MCF 10A (cell line): ENCODE measurements at places on chromosomes 2 and 18.

GRCh38 chr2:164735309-164735919, 106.2 kb downstream of the COBLL1 start:
- DNase-seq: peak; percentile 70

DNA sequence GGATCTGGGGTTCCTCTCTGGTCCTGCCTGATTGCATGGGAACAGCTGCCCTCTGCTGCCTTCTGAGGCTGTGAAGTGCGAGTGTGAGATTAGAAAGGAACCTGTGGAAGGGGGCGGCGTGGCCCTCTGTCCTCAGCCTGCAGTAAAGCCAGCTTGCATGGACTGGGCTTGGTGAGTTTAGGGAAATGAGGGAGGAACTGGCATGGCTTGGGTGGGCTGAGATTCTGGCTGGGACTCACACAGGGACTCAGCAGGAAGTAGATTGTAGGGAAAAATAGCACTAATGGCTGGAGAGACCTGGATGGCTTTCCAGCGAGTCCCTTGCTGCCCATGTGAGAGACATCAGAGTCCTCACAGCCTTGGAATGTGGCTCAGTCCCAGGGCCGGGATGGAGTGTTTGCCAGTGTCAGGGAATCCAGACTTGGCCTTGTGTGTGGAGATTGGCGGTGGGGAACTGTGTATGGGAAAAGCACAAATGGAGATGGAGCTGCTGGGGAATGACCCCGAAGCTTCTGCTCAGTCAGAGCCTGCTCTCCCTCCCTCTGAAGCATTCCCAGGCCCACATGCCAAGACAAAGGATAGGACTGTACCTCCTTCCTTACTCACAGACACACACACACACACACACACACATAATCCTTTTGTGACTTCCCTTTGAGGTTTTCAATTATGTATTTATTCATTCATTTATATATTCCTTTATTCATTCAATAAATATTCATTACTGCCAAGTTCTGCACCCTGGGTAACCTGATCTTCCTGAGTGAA, 115.4 kb downstream of the ACAA2 start:
- DNase-seq: no peak

GRCh38 chr2:177543007-177543760, 150.6 kb downstream of the AGPS start:
- DNase-seq: peak; percentile 23

DNA sequence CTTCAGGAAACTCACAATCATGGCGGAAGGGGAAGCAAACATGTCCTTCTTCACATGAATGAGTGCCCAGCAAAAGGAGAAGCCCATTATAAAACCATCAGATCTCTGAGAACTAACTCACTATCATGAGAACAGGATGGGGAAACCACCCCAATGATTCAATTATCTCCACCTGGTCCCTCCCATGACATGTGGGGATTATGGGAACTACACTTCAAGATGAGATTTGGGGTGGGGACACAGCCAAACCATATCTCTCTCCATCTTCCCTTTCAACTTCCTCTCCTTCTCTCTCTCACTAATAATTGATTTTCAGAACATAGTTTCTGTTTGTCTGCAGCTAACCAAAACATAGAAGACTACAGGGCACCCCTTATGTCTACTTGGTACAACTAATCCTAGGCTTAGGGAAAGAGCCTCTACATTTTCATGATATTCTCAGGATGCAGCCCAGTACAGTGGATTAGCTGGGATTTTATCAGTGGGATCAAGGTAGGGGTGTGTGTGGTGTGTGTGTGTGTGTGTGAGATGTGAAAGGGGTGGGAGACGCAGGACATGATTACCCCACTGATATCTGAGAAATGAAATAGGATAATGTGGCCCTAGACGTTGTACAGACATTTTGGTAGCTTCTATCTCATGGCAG, 2.8 kb upstream of the ATF2 start:
- no peak for DNase-seq

GRCh38 chr18:74508366-74508765, 12.2 kb downstream of the CNDP2 start:
- no peak for DNase-seq

DNA sequence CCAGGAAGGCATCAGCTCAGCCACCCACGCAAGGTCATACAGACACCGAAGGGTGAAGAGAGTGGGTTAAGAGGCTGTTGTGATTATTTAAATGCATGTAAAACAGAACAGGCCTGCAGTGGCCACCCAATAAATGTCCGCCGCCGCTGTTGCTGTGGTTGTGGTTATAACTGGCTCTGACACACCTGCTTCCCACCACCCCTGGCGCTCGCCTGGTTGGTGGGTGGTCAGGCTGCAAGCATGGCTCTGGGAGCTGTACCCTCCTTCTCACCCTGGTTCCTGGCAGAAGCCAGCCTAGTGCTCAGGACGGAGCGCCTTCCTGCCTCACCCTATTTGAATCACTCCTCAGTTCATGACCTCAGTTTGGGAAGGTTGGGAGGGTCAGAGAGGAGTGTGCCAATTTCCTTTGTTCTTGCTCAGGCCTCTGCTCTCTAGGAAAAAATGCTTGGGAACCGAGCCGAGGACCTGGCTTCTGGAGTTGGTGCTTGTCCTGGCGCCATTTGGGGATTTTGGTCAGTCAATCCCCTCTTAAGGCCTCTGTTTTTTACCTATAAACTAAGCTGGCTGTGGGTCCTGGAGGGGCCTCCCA, 5.3 kb upstream of the CRYBA2 start:
- peak; percentile 85 for DNase-seq
